ENCODE measurements at places on chromosomes 1 and 21.

- DNase-seq, result no peak
Observed at GRCh38 chr1:183094351-183094750, 71.1 kb downstream of the LAMC1 start.

DNA sequence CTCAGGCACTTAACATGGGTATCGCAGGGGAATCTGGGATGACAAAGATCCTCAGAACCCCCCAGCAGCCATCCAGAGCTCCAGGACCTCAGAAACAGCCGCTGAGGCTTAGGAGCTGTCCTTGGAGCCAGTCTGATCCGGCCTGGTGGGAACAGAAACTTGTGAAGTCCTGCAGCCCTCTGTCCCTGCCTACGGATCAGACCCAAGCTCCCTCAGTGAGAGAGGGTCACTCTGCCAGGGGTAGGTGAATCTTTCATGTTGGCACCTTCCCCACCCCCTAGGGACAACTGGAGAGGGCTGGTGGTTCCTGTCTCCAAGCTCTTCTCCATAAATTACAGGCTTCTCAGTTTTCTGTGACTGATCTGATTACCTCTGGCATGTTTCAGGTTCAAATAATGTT lies 122.3 kb downstream of the TLR5 start:
- DNase-seq, result no peak

GRCh38 chr21:8991088-8991907 lies 1530.1 kb upstream of the TPTE start:
- DNase-seq, result no peak

DNA sequence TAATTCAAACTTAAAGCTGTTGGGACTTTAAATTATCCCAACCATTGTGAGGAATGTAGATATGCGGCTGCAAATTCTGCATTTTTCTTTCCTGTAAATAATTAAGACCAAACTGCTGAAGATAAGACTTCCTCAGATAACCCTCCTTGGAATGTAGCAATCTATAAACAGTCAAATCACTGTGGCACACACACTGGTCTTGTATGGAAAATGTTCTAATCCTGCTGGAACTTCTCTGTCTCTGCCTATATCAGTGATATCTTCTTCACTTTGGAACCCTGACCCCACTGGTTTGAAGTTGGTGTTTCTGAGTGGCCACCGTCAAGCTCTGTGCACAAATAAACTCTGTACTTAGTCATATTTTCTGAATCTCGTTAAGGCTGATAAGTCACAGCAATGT lies 32.9 kb downstream of the HSF2BP start:
- DNase-seq, result no peak

GRCh38 chr1:6056572-6056948 lies 10.9 kb downstream of the KCNAB2 start:
- no peak for DNase-seq

GRCh38 chr1:230235876-230236275 lies 168.8 kb downstream of the GALNT2 start:
- no peak for DNase-seq

- no peak for DNase-seq
Observed at GRCh38 chr1:197360068-197360467, 92.0 kb downstream of the CRB1 start.

- DNase-seq, result no peak
Observed at GRCh38 chr1:119000371-119001180, 12.4 kb upstream of the TBX15 start.

DNA sequence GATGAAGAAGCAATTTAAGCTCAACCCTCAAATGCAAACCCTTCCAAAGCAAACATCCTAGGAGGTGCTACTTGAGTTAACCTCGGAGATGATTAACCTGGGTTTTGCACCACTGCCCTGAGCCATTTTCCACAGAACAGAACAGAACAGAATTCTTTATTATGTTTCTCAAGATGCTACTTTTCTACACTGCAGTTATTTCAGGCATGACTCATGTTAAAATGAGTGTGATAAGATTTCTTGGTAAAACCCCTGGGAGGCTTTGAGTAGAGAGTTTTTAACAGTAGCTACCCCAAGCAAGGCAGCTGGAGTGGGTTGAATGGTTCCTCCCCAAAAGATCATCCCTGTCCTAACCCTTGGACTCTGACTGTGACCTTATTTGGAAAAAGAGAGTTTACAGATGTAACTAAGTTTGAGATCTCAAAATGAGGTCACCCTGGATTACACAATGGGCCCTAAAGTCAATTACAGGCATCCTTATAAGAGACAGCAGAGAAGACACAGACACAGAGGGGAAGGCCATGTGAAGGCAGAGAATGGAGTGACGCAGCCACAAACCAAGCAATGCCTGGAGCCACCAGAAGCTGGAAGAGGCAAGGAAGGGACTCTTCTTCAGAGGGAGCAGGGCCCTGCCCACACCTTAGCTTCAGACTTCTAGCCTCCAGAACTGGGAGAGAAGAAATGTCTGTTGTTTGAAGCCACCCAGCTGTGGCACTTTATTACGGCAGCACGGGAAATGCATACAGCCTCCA lies 153.4 kb downstream of the ETS2 start:
- no peak for DNase-seq

DNA sequence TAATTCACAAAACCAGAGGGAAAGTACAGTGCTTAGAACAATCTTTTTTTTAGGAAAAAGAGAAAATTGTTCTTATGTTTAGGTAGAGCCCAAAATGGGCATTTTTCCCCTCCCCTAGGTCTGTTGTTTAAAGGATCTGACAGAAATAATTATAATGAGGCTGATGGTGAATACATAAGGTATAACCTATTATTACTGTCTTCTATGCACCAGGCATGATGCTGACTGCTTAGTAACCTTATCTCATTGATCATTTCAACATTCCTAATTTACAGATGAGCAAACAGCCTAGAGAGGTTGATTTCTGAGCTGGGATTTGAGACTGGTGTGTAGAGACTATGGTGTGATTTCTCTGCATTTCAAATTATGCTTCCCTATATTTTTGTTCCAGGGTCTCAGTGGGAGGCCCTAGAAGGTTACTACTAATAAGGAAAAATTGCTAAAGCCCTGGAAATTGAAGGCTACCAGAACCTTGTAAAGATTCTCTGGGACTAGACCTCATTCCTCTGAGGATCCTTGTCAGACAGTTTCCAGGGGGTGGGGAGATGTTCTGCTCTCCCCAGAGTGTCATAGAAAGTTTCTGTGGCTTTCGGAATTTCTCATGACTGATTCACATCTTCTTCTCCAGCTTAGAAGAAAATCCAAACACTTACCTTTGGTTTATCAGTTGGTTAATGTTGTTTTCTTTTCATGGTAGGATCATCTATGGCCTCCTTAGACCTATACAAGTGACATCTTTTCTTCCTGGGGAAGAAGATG lies 44.9 kb downstream of the ROR1 start:
- DNase-seq, result no peak

DNA sequence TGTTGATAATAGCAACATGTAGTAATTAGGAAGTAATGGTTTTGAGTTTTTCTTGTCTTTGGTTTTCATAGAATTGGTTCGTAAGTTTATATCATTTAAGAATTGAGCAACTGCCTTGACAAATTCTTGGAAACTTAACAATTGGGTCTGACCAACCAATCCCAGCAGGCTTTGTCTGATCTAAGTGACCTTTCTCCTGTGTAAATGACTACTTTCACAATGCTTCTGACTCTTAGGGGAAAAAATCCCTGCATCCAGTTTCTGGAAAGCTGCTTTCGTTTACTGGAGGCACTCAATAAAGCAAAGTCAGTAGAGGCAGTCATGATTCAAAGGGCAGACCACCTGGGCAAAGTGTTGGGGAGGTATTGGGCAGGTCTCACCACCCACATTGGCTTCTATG lies 303.6 kb upstream of the FAM78B start:
- no peak for DNase-seq

GRCh38 chr1:50271337-50271736 lies 151.9 kb downstream of the DMRTA2 start:
- no peak for DNase-seq
